ENCODE measurements at places on chromosomes 11 and 22.

- no peak for DNase-seq
Measured at GRCh38 chr11:121476379-121477032, 23.7 kb upstream of the SORL1-AS1 start.

DNA sequence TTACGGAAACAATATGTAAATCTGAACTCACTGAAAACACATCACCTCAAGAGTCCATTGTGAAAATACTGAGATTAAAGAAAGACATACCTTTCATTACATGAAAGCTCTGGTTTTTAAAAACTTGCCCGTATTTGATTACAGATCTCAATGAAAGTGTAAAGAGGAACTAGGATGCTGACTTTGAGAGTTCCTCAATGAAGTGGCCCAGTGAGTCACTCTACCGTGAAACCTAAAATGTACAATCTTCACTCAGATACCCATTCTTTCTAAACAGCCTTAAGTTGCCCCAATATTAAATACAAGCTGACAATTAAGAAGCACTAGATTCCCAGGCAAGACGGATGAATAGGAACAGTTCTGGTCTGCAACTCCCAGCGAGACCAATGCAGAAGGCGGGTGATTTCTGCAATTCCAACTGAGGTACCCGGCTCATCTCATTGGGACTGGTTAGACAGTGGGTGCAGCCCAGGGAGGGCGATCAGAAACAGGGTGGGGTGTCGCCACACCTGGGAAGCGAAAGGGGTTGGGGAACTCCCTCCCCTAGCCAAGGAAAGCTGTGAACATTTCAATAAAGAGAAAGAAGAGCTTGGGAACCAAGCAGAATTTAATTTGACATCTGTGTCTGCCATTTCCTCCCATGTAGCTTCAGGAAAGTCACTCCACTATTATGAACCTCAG, 33.8 kb upstream of the OR9G4 start:
- no peak for DNase-seq

DNA sequence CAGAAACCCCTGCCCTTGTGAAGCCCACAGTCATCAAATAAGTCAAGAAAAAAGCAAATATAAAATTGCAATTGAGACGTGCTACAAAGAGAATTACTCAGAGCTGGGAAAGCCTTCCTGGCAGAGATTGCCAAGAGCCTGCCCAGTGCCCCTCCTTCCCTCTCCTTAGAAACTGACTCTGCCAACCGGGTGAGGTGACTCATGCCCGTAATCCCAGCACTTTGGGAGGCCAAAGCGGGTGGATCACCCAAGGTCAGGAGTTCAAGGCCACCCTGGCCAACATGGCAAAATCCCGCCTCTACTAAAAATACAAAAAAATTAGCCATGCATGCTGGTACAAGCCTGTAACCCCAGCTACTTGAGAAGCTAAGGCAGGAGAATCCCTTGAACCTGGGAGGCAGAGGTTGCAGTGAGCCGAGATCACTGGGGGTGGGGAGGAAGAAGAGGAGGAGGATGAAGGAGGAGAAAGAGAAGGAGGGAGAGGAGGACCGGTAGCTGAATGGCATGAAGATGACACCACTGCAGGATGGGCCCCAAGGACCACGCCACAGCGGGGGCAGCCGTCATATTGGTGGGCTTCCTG, 76.1 kb upstream of the RTL6 start:
- DNase-seq, result peak; percentile 74

GRCh38 chr11:81459766-81460306, 1273.8 kb downstream of the FAM181B start:
- no peak for DNase-seq

DNA sequence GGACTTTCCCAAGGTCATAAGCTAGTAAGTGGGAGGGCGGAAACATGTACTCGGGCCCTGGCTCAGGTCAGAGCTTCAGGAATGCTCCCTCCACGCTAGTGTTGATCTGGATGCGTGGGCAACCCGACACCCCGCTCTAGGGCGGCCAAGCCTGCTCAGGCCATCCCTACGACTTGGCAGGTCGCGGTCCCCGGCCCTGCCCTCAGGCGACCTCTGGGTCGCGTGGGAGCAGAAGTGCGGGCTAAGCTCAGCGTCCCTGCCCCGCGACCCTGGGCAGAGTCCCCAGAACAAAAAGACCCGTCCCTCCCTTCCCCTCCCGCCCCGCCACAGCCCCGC, 781 bp upstream of the TEF start:
- peak; percentile 94 for DNase-seq

- DNase-seq, result no peak
Measured at GRCh38 chr11:130606781-130607511, 158.5 kb downstream of the ADAMTS15 start.

GRCh38 chr22:38186429-38186828, 4.8 kb upstream of the PLA2G6 start:
- no peak for DNase-seq

- no peak for DNase-seq
Measured at GRCh38 chr22:30314915-30315314, 11.8 kb downstream of the TBC1D10A start.

GRCh38 chr22:45549762-45550378, 47.2 kb downstream of the FBLN1 start:
- DNase-seq, result no peak

- DNase-seq, result no peak
Measured at GRCh38 chr11:111500481-111500880, 11.7 kb downstream of the BTG4 start.

GRCh38 chr11:15942936-15943335, 413.4 kb downstream of the SOX6 start:
- DNase-seq, result no peak

DNA sequence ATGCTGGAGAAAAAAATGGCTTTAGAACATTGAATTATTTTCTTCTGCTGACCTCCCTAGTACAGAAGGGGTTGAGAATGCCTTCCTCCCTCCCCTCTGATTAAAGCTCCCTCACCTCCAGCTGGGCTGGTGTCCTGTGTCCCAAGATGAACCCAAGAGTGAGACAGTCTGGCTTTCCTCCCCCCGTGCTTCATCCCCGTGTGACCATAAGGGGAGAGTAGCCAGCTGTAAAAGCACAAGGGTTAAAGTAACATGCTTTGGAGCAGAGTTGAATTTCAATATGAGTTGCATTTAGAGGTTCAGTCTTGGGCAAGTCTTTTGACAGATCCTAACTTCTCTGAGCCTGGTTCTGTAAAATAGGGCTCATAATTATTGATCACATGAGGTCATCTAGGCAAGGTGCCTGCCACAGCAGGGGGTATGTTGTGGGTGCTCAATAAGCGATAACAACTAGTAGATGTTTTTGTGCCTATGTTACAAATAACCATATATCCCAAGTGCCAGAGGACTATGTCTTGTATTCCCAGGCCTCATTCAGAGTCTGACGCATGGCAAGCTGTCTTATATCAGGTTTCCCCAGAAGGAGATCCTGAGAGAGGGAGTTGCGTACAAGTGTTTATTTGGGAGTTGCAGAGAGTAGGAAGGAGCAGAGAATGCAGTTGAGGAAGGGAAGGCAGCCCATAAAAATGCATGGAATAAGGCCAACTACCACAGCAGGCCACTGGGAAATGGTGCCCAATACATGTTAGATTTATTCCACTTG, 4.1 kb downstream of the PRG2 start:
- no peak for DNase-seq

GRCh38 chr11:82775736-82776346, 42.2 kb upstream of the FAM181B start:
- peak; percentile 7 for DNase-seq

- DNase-seq, result no peak
Measured at GRCh38 chr22:39907605-39908097, 6.8 kb downstream of the GRAP2 start.

DNA sequence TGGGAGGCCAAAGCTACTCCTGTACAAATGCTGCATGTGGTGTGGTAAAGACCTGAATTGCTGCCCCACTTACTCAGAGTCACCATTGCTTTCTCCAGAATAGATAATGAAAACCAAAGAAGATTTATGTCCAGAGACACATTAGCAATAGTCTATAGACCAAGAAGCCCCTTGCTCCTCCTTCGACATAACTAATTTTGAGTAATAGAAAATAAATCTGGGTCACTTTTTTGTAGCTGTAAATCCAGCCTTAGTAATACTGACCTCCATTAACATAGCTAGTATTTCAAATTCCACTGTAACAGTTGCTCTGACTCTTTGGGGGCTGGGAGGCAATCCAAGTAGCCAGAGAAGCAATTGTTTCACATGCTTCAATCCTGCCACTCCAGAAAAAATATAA, 145.9 kb downstream of the MAML2 start:
- DNase-seq, result no peak

- DNase-seq, result no peak
Measured at GRCh38 chr22:48889887-48890692, 937.6 kb downstream of the BRD1 start.

- no peak for DNase-seq
Measured at GRCh38 chr22:46457502-46458488, 79.6 kb downstream of the CELSR1 start.

DNA sequence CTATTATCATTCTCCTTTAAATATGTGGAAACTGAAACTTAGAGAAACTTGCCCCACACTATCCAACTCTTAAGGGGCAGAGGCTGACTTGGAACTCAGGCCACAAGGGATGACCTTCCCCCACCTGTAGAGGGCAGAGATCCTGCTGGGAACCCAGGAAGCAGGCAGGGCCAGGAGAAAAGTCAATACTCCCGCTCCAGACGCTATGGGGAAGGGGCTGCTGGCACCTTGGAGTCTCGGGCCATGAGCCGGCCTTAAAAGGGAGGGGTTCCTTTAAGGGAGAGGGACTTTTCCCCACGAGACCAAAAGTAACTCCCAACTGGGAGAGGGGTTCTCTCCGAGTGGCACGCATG, 620 bp upstream of the ANO5 start:
- no peak for DNase-seq

- no peak for DNase-seq
Measured at GRCh38 chr22:22655452-22656290, 11.3 kb downstream of the GGTLC2 start.

- no peak for DNase-seq
Measured at GRCh38 chr11:93840180-93840579, 10.2 kb downstream of the VSTM5 start.

All from AG09309 (cell line).